ENCODE measurements at places on chromosomes 3 and 15.

DNA sequence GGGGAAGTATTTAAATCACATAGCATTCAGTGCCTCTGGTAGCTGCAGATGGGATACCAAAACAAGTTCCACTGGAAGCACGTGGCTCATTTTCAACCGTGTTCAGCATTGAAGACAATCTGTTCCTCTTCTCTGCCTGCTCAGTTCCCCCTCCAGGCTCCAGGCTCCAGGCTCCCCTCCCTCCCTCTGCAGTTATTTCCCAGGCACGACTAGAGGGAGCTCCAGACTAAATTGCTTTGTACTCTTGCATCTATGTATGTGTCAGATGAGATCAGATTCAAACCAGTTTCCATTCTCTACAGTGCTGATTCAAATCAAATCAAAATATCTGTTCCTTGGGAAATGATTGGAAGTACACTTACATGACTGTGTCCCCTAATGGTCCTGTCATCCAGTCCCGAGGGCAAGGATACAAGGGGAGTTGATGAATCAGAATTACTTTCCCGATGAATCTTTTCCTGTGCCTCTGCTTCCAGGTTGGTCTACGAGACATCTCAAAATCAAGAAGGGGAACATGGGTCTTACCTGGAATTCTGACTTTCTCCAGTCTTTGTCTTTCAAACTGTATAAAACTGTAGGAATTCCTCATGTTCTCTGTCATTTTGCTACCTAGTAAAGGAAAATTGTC lies 600.5 kb downstream of the EDEM1 start:
- DNase-seq: peak; percentile 20

DNA sequence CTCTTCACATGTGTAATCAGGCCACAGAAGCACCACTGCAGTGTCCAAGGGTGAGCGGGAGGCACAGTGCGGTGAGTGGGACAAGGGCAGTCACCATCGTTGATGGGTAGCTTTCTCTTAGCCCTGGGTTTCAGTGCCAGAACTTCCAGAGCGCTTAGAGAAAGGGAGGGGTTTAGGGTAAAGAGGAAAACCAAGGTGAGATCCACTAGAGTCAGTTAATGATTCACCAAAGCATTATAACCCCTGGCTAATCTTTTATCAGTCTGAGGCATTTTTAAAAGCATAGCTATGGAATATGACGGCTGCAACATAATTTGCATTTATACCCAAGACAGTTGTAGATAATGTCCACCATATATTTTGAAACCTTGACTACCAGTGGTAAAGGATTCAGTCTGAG lies 94.8 kb downstream of the SHQ1 start:
- DNase-seq: peak; percentile 27

GRCh38 chr15:58307313-58307961 lies 124.4 kb upstream of the LIPC start:
- DNase-seq: no peak

- no peak for DNase-seq
These were observed 130.6 kb downstream of the SMAD6 start for GRCh38 chr15:66832664-66833063.

- no peak for DNase-seq
These were observed 408.1 kb downstream of the WDR72 start for GRCh38 chr15:53351373-53351772.

GRCh38 chr15:82799183-82799841 lies 6.6 kb downstream of the FSD2 start:
- DNase-seq: no peak

GRCh38 chr3:98136631-98137030 lies 6.1 kb downstream of the OR5H1 start:
- DNase-seq: no peak

- DNase-seq: no peak
These were observed 165.3 kb downstream of the AKAP13 start for GRCh38 chr15:85545752-85546151.

GRCh38 chr3:66028457-66028856 lies 10.3 kb downstream of the MAGI1 start:
- DNase-seq: no peak

DNA sequence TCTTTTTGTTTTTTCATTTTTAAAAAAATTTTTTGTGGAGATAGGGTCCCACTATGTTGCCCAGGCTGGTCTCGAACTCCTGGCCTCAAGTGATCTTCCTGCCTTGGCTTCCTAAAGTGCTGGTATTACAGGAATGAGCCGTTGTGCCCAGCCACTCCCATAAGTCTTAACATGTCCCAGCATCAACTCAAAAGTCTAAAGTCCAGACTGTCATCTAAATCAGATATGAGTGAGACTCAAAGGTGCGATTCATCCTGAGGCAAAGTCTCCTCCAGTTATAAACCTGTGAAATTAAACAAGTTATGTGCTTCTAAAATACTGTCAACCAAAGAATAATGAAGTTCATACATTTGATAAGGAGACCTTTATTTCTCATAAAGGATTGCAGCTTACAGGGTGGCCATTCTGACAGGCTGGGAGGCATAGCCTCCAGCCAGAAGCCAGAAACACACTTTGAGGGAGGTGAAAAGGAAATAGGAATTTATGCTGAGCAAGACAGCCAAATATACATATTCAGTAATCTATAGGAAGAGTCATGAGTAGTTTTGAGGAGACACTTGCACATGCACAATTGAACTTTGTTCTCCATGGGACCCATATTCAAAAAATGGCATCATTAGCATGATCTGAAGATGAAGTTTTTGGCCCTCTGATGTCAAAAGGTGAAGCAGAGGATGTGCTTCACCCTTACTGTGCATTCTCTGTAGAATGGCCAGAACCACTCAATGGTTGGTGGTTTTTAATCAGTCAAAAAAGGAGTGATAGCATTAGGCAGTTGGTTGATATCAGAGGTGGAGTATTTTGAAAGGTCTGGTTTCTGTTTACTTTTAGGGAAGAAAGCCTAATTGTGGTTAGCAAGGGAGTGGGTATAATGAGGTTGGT lies 11.0 kb upstream of the ZNF662 start:
- DNase-seq: peak; percentile 18

GRCh38 chr15:99402014-99402729 lies 150.9 kb downstream of the LRRC28 start:
- no peak for DNase-seq

DNA sequence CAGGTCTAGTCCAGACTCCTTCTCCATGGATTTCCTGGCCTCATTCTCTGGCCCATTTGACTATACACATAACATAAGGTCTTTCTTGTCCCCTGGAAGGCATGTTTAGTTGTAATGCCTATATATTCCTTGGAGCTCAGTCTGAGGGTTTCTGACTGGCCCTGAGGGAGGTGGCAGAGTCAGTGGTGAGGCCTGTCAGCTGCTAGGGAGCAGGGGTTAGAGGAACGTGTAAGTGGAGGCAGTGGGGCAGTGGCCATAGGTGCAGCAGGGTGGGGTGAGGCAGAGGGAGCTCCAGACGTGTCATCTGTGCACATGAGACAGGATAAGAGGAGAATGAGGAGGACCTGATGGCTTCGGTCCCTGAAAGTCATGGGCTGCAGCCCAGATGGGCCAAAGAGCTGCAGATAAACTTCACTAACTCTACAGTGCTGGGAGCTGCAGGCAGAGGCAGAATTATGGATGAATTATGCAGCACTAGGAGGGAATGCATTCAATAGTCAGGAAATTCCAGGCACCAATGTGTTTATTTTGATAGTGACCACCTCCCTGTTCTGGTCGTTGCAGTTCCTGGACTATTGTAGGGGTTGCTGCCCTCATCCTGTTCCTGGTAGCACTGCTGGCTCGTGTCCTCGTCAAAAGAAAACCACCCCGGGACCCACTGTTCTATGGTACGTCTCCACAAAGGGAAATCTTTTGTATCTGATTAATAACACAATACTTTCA lies 4.9 kb downstream of the TM6SF1 start:
- DNase-seq: no peak

GRCh38 chr3:196694941-196695848 lies 16.9 kb downstream of the CEP19 start:
- no peak for DNase-seq

- DNase-seq: peak; percentile 97
These were observed 9.2 kb upstream of the TGFBR2 start for GRCh38 chr3:30597131-30597768.

DNA sequence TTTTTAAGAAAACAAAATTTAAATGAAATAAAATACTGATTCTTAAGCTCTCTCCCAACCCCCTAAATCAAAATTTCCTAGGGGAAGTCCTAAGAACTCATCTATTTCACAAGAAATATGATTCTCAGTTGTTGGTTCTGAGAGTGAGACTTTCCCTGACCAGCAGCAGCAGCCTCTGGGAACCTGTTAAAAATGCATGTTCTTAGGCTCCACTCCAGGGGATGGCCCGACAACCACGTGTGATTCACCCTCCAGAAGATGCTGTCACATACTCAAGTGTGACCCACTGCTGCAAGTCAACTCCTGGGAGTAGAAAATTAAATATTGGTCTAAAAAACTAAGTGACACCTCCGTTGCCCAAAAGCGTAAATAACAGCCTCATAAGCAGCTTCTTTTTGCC lies 343.2 kb upstream of the NR2F2 start:
- DNase-seq: no peak

GRCh38 chr15:48392356-48392755 lies 61.1 kb downstream of the DUT start:
- no peak for DNase-seq

DNA sequence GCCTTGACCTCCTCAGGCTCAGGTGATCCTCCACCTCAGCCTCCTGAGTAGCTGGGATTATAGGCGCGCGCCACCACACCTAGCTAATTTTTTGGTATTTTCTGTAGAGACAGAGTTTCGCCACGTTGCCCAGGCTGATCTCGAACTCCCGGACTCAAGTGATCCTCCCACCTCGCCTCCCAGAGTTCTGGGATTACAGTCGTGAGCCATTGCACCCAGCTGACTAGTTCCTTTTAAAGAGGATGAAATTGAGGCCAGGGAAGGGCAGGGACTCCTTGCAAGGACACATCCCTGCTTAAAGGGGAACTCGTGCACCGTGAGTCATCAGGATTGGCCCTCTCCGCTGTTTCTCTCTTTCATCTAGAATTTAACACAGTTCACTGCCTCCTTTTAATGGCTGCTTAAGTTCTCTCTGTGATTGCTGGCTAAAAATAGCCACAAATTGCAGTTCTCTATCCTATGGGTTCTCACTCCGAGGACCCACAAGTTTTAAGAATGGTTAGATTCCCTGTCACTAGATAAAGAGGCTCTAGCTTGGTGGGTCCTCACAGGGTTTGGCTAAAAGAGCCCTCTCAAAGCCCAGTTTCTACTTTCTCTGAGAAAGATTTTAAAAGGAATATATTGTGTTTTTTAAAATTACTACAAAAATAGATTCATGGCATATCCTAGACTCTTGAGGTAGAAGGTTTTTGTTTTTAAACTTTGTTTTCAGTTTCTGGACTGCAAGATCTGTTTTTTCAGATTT lies 1.4 kb downstream of the CRTAP start:
- peak; percentile 85 for DNase-seq

- no peak for DNase-seq
These were observed 34.9 kb downstream of the SEMA5B start for GRCh38 chr3:122992676-122993075.

DNA sequence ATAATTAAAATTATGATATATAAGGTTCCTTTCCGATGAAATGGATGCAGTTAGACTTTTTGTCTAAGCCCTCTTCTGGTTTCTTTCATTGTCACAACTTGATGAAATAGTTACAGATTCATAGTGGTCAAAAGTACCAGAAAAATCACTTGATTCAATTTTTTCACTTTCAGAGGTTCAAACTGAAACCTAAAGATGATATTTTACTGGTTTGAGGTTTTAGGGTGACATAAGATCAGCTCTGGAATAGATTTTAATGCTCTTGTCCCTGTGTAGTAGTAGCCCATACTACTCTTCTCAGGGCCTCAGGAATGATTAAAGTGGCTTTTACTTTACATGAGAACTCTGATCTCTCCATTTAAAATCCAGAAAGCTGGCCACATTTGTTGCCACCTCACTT lies 479.1 kb upstream of the ZNF717 start:
- DNase-seq: no peak

DNA sequence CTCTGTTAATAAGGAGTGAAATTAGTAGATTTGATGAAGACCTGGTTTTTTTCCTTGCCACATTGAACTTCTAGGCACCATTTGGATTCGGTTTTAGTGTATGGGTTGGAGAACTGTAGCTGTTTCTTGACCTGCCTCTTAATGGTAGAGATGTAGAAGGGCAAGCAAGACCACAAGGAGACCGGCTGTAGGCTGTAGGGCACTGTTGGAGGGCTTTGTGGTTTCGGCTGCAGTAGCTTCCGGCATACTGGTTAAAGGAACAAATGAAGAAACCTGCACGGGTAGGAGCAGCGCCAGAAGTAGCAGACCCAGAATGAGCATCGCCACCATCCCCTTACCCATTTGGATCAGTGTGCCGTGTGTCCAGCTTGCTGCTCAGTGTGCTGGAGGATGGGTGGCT lies 7.9 kb downstream of the PCLAF start:
- DNase-seq: no peak

DNA sequence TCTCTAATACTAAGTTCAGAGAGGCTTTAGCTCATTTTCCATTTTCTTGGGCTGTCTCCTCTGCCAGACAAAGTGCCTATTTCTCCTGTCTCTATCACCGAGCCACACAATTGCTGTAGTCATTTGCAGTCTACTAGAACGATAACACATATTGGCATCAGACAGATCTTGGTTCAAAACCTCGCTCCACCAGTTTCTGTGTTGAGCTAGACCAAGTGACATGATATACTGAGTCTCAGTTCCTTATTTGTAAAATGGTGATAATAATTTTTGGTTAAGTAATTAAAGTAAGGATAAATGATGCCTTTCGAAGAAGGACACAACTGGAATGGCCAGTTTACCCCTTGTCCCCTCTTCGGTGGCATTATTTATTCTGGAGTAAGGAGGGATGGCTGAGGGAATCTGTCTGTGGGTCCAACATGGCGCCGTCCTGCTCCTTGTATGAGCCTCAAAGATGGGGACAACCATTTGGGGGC lies 398 bp upstream of the RAB7A start:
- DNase-seq: no peak

DNA sequence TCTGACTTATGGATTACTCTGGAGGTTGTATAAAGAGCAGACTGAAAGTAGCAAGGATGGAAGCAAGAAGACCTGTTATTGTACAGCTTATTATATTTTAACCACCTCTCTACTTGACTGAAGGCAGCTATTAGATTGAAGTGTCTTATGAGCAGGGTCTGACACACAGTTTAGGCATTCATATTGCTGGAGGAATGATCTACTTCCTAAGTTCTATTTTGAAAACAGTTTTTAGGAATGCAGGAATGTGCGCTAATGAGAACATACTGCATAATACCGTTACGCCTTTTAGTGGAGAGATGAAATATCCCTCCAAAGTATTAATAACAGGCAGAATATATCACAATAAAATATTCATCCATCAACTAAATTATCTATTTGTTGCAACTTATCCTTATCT lies 193.3 kb downstream of the ISL2 start:
- no peak for DNase-seq

DNA sequence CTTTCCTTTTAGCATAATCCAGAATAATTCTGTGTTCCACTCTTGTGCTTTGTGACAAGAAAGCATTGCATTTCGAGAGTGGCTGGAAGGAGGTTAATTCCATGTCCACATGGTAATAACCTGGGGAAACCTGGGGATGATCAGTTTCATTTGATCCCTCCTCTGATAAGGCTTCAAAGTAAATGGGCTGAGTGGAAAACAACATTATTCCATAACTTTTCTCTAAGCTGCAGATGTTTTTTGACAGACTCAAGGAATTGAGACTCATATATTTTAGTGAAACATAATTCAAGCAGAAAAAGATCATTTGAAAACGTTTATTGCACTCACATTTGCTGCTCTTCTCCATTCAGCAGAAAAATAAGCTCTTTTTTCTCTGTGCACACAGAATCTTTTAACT lies 44.6 kb downstream of the ROBO2 start:
- no peak for DNase-seq
